Breast epithelium (tissue), 4 donors: ENCODE measurements at places on chromosomes 12 and 14. TPM values are rescaled to one million over a fixed set of nuclear protein-coding genes. Genes with fewer than 3 reads are reported as not detected.

The CHST11 gene
- total RNA-seq = 15.5 TPM

The IL31 gene
- not detected for total RNA-seq

The ESR2 gene
- 0.98 TPM for total RNA-seq

The VASH1 gene
- total RNA-seq = 5.8 TPM

The PSMD9 gene
- 65.3 TPM for total RNA-seq

The GPD1 gene
- 4,731 TPM for total RNA-seq

The KRT7 gene
- total RNA-seq = 1,051 TPM
